ENCODE measurements at places on chromosomes 7 and 10.
A peak's percentile ranks its signal among the peaks of the same experiment; 100 is the strongest.

DNA sequence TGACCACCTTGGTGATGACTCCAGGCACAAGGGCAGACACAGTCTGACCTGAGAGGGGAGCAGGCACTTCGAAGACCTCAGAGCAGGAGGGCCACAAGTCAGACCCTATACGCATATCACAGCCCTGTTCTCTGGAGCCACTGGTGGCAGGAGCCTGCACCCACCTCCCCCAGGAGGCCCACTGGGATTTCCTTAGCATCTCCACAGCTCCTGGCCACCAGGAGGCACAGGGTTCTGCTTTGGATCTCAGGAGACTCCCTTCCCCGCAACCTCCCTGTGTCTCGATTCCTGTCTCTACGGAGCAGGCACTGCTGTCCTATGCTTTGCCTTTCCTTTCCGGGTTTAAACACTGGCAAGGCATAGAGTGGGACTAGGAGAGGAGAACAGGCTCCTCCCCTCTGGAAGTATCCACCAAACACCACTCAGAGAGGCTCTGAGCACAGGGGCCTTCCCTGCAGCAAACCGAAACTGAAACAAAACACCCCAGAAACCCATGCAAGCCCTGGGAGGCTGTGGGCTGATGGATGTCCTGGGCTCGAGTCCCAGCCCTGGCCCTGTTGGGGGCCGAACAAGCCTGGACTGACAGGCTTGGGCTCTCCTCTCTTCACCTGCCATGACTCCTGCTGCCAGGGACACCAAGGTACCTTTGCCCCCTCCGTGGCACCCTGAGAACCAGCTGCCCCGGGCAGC is 166.3 kb downstream of the NEURL1 start:
- peak; percentile 33 for DNase-seq

DNA sequence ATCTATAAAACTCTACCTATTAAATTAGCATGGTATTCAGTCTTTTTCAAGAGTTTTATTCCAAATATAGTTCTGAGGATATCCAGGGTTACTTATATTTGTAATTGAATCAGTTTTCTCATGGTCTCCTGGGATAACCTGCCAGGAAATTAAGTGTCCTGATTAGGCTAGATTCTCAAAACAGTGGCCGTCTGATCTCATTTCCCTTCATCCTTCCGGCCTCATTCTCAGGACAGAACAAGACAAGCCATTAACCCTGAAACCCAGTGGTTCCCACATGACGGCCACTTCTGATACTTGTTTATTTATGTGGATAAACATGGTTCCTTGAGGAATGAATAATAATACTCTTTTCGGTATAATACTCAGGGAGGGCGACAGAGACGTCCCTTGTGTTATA is 417.6 kb upstream of the POT1 start:
- no peak for DNase-seq

- DNase-seq = no peak
These were observed 131.3 kb downstream of the PLPP4 start for GRCh38 chr10:120588311-120588710.

DNA sequence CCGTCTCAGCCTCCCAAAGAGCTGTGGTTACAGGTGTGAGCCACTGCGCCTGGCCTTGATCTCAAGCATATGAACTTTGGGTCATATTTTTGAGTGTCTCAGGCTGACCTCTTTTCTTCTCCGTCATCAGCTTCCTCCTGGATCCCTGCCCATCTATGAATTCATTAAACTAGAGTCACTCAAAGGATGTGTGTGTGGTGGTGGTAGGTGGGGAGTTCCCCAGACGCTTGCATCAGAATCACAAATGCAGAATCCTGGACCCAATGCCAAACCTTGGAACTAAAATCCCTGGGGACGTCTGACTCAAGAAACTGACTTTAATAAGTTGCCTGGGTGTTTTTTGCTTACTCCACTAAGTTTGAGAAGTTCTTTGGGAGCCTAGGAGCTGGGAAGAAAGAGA is 6.7 kb upstream of the CREB5 start:
- DNase-seq = no peak

GRCh38 chr7:100107125-100107737 is 5.8 kb downstream of the AP4M1 start:
- DNase-seq = no peak

- DNase-seq = no peak
These were observed 266.0 kb downstream of the USP6NL start for GRCh38 chr10:11345224-11346054.

DNA sequence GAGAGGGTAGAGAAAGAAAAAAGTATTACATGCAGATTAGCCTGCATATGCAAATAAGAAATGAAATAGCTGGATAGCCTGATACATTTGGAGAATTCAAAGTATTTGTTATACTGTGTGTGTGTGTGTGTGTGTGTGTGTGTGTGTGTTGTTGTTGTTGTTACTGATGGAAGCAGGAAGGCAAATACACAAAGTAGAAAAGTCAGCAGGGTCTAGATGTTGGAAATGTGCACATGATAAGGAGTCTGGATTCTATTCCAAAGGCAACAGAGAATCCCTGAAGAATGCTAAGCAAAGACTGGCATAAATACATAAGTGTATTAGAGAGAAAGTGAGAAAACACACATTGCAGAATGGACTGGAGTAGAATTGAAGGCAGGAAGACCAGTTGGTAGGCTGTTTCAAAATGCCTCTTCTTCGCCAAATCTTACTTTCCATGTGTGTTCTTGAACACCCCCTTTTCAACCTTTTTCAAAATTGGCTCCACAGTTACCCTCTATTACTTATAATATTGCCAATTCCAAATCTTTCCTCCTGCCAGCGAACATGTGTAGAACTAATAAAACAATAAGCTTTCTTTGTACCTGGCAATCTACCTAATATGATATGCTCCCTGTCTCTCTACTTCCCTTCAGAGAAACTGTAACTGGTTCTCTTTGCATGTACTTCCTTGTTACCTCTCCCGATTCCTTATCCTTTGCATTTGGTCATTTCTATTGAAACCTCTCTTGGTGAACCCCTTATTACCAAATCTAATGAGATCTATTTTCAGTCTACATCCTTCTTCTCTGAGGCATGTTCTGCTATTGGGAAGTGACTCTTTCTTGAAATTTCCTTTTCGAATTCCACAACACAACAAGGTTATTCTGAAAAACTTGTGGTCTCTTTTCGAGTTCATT is 6.2 kb downstream of the CPED1 start:
- DNase-seq = no peak

DNA sequence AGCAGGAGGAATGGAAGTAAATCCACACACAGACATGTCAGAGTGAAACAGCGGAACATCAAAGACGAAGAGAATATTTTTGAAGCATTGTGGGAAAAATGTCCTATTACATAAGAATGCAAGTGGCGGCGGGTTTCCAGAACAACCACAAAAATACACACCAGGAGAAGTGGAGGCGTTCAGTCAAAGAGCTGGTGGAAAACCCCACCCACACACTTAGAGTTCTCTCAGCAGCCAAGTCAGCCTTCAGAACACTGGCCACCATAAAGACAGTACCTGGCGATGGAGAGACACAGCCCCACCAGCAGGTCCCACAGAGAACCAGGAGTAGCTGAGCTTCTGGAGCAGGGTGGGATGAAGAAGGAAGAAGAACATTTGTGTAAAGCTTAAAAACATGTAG is 23.7 kb downstream of the NKX6-2 start:
- DNase-seq = no peak

GRCh38 chr7:45196374-45196773 is 38.8 kb downstream of the RAMP3 start:
- no peak for DNase-seq

DNA sequence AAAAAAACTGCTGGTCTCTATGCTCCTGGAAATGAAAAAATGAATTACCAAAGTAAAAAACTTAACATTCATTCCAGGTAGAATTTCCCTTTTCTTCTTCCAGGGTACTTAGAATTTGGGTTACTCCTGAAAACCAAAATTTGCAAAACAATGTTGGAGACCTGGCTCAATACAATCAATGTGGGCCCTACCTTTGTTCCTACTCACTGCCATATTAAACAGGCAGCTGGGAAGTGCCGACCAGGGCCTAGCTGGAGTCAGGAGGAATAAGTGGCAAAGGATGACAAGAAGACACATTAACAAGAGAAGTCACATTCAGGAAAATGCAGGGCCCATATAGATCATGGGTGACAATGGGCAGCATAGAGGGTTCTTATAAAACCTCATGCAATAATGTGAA is 6.4 kb upstream of the AGK start:
- no peak for DNase-seq

DNA sequence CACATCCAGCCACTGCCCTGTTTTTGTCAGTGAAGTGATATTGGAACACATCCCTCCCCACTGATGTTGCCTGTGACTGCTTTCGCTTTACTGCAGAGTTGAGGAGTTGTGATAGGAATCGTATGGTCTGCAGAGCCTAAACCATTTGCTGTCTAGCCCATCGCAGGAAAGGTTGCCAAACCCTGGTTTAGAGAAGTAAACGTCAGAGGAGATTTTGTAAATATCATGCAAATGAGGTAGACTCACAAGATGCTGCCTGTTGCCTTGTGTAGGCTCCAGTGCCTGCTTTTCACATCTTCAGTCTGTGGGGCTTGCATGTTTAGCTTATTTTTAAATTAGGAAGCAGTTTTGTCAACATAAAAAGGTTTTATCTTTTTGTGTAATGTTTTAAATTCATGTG is 107.1 kb downstream of the TRRAP start:
- no peak for DNase-seq

GRCh38 chr10:17171141-17171641 is 30.3 kb downstream of the TRDMT1 start:
- DNase-seq = no peak

DNA sequence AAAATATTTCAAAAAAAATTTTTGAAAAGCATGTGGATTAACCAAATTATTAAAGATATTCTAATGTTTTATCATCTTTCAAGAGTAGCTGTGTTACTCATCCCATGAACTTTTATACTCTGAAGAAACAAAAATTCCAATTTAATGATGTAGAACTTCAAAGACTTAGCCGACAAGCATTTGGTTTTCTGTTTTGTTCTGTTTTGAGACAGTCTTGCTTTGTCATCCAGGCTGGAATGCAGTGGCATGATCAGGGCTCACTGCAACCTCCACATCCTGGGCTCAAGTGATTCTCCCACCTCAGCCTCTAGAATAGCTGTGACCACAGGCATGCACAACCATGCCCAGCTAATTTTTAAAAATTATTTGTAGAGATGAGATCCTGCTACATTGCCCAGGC is 17.8 kb upstream of the LCOR start:
- no peak for DNase-seq

DNA sequence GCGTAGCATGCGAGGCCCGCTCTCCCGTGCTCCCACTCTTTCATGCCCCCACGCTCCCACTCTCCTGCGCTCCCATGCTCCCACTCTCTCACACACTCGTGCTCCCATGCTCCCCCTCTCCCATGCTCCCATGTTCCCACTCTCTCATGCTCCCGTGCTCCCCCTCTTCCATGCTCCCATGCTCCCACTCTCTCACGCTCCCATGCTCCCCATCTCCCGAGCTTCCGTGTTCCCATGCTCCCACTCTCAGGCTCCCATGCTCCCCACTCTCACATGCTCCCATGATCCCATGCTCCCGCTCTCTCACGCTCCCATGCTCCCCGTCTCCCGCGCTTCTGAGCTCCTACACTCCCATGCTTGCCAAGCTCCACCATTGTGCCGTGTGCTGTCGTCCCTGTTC is 84.4 kb upstream of the ANLN start:
- no peak for DNase-seq

DNA sequence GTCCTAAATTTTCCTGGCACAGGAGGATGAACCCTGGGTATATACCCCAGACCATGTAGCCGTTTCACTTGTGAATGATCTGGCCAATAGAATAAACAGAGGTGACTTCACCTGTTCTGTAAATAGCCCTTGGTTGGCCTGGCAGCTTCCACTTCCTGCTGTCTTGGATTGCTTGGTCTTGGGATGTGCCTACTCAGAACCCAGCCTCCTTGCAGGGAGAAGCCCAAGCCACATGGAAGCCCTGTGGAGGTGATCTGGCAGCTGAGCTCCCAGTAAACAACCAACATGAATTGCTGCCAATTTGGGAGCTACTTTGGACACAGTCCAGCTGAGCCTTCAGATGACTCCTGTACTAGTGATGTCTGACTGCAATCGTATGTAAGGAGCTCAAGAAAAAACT is 4.8 kb upstream of the RAPGEF5 start:
- DNase-seq = no peak

DNA sequence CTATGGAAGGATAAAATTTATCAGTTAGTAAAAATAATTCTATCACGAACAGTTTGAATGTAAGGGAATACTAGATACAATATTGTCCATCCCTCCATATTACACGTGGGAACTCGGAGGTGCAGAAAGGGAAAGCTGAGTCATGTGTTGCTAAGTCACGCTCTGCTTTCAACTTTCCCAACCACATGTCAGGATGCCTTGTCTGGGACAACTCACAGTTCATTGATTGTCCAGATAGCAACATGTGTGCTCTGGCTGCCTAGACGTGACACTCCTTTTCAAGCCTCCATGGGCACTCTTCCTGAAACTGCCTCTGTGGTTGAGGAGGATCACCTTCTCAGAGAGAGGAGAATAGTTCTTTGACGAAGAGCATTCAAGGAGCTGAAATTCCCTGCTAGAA is 808.1 kb downstream of the GRID1 start:
- DNase-seq = no peak

DNA sequence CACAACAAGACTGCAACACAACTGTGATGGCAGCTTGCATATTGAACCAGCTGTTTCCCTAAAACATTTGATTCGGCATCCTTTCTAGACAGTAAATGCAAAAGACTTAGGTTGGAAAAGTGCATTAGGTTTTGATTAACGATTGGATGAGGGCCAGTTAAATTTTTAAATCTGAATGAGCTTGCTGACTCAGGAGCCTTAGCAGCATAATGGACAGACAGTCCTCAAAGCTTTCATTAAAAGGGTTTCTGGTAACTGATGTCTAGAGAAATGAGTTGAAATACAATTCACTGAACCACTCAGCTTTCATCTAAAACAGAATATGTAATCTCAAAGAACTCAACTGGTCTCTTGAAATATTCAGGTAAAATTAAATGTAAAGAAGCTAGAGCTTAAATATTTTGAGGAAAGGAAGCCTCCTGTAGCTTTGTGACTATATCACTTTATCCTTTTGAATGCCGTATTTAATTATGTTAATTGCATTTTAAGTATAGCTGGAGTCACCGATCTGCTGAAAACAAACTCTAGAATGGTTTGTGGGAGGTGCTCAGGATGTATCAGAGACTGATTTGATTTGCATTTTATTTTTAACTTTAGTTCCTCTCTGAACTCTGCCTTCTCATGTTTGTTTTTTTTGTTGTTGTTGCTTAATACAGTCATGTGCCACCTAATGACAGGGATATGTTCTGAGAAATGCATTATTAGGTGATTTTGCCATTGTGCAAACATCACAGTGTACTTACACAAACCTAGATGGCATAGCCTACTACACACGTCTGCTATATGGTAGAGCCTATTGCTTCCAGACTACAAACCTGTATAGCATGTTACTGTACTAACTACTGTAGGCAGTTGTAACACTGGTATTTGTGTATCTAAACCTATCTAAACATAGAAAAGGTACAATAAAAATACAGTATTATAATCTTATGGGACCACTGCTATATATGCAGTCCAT is 29.2 kb upstream of the ATRNL1 start:
- no peak for DNase-seq

- DNase-seq = no peak
These were observed 7.5 kb downstream of the IFIT1 start for GRCh38 chr10:89399956-89400355.

- no peak for DNase-seq
These were observed 239.5 kb downstream of the ELMO1 start for GRCh38 chr7:37209195-37209594.

GRCh38 chr7:105345725-105346124 is 43.0 kb downstream of the SRPK2 start:
- DNase-seq = no peak

- DNase-seq = no peak
These were observed 203.9 kb upstream of the NEBL start for GRCh38 chr10:21100871-21101514.
